ENCODE measurements at places on chromosomes 4 and X.

GRCh38 chr4:140888054-140888453 is 131.9 kb upstream of the TBC1D9 start:
- no peak overlapping the region for H3K4me3 ChIP-seq
- H3K36me3 ChIP-seq: no peaks in the 10 kb centered on the region
- H3K27ac ChIP-seq: no peak overlapping the region

DNA sequence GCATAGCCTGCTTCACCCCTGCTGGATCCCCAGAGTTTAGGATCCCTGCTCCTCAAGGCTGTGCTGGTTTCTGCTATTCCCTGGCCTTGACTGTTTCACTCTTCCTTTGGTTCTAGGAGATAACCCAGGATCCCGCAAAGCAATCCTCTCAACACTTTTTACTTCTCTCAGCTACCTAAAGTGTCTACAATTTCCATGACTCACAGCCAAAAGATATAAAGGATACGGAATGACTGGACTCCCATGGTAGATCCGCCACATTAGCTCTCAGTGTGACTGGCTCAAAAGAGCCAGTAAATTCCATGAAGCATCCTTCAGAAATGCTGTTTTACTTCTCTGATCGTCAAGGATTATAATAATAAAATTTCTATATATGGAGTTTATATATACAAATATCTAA is 66.3 kb upstream of the TMEM164 start:
- H3K27me3 ChIP-seq: no peaks in the 10 kb centered on the region
- H3K36me3 ChIP-seq: no peaks in the 10 kb centered on the region
- peaks cover 10% of the 10 kb centered on the region for H3K4me1 ChIP-seq

DNA sequence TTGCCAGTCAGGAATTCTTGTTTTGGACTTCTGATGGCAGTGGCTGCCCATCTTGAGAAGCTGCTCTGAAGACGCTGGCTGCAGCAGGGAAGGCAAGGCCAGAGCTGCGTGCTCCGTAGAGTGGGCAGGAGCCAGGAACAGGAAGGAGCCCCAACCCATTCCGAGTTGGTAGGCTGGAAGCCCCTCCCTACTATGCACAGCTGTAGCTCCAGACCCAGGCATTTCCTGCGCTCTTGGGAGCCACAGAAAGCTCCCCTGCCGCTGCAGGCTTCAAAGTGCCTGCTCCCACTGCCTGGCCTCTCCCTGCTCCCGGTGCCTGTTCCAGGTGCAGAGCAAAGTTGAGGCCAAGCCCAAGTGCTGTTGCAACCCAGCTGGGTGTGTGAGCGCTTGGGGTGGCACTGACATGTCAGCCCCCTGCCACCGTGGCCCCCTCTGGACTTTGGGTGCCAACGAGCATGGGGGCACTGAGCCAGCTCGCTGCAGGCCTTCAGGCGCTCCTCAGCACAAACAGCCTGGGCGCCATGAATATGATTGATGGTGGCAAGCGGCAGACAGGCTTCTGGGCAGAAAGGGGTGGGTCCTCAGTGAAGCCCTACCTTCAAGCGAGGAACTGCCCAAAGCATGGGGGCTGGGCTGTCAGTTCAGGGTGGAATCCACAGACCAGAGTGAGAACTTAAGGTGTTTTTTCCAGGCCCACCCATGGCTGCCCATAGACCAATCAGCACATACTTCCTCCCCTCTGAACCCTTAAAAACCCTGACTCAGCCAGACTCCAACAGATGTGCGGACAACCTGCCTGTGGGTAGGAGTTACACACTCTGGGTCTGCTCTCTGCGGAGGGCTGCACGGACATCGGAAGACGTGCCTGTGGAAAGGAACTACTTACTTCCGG is 677.2 kb upstream of the INTU start:
- no peaks in the 10 kb centered on the region for H3K4me1 ChIP-seq
- peak overlapping the region; percentile 72 for H3K27ac ChIP-seq
- H3K4me3 ChIP-seq: peak overlapping the region; percentile 50
- H3K36me3 ChIP-seq: peaks cover 9% of the 10 kb centered on the region
- DNase-seq: peak; percentile 60

DNA sequence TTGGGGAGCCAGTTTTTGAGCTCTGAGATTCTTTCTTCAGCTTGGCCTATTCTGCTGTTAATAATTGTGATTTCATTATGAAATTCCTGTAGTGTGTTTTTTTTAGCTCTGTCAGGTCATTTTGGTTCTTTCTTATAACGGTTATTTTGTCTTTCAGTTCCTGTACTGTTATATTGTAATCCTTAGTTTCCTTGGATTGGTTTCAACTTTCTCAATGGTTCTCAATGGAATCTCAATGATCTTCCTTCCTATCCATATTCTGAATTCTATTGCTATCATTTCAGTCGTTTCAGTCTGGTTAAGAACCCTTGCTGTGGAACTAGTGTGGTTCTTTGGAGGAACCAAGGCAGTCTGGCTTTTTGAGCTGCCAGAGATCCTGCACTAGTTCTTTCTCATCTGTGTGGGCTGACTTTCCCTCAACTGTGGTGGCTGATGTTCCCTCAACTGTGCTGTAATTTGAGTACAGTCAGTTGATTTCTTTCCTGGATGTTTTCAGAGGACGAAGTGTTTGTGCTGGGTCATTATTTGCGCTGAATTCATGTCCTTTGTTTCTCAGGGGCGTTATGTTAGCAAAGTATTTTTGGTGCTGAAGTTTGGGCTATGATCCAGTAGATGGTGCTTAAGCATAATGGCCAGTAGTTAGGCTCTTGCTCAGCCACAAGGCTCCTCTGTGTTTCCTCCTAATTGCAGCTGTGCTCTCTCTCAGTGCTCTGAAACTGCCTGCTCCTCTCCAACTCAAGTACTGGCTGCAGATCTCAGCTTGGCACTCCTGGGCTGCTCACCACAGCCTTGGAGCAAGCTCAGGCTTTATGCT is 27.5 kb downstream of the ENPEP start:
- no peak overlapping the region for H3K27ac ChIP-seq
- H3K27me3 ChIP-seq: no peaks in the 10 kb centered on the region
- no peaks in the 10 kb centered on the region for H3K4me1 ChIP-seq
- no peak overlapping the region for H3K4me3 ChIP-seq
- DNase-seq: no peak

- no peak overlapping the region for H3K4me3 ChIP-seq
- DNase-seq: no peak
- H3K36me3 ChIP-seq: no peaks in the 10 kb centered on the region
- no peaks in the 10 kb centered on the region for H3K4me1 ChIP-seq
These were observed 293.9 kb downstream of the PDGFC start for GRCh38 chr4:156677656-156678055.

DNA sequence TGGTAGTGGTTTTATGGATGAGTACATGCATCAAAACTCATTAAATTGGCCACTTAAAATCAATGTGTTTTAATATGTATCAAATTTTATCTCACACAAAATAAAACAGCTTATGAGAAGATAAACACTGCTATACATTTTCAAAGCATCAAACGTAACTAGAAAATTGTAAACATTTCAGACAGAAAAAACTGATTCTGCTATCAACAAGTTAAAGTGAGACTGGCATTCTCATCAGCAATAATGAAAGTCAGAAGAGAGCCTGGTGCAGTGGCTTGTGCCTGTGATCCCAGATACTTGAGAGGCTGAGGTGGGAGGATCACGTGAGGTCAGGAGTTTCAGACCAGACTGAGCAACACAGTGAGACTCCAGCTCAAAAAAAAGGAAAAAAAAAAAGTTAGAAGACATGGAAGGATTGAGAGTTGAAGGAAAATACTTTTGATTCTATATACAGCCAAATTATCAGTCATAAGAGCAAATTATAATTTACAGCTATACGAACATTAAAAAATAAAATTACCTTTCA is 2.9 kb downstream of the TBCK start:
- no peaks in the 10 kb centered on the region for H3K27me3 ChIP-seq
- no peak for DNase-seq
- H3K36me3 ChIP-seq: peaks cover 9% of the 10 kb centered on the region
- H3K27ac ChIP-seq: peak overlapping the region; percentile 48
- H3K4me3 ChIP-seq: no peak overlapping the region

GRCh38 chr4:146342600-146343192 is 128.4 kb downstream of the REELD1 start:
- no peak overlapping the region for H3K27ac ChIP-seq
- no peak overlapping the region for H3K4me3 ChIP-seq
- peaks cover 3% of the 10 kb centered on the region for H3K4me1 ChIP-seq
- H3K27me3 ChIP-seq: no peaks in the 10 kb centered on the region
- H3K36me3 ChIP-seq: no peaks in the 10 kb centered on the region

DNA sequence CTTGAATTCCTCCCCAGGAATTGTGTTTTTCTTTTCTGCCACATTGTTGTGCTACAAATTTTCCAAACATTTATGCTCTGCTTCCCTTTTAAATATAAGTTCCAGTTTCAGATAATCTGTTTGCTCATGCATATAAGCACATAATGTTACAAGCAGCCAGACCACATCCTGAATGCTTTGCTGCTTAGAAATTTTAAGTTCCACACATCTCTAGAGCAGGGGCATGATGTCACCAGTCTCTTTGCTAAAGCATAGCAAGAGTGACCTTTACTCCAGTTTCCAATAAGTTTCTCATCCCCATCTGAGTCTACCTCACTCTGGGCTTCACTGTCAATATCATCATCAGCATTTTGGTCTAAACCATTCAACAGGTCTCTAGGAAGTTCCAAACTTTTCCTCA is 932.5 kb downstream of the SH3BGRL start:
- DNase-seq: no peak
- no peak overlapping the region for H3K4me3 ChIP-seq
- no peaks in the 10 kb centered on the region for H3K4me1 ChIP-seq
- no peak overlapping the region for H3K27ac ChIP-seq
